ENCODE measurements at places on chromosomes 1 and 21. TPM values are rescaled to one million over a fixed set of nuclear protein-coding genes. Genes with fewer than 3 reads are reported as not detected.

Gene ARHGEF10L
- 20.4 TPM for total RNA-seq

DNA sequence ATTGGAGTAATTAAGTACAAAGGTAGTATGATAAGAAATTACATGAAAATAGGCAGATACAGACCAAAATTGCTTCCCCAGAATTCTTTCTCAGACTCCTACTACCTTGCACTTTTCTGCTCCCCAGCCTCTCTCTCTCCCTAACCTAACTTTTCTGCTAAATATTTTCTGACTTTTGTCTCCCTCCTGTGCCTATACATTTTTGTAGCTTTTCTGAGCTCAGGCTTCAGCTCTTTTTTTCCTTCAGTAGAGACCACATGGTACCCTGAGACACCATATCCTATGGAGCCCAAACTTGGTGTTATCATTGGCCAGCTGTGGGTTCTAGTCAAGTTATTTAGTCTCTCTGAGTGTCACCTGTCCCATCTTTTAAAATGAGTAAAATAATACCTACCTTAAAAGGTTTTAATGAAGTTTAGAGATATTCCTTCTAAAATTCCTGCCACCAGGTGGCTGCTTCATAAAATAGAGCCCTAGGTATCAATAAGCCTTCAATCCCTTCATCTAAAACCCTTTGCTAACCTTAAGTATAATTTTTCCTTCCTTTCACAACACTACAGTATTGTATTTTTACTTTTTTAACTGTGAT lies 237.6 kb upstream of the DUSP10 start:
- H3K27me3 ChIP-seq = peaks cover 8% of the 10 kb centered on the region
- no peaks in the 10 kb centered on the region for H3K4me1 ChIP-seq
- H3K36me3 ChIP-seq = no peaks in the 10 kb centered on the region
- no peak for DNase-seq
- H3K27ac ChIP-seq = no peak overlapping the region
- H3K4me3 ChIP-seq = no peak overlapping the region

GRCh38 chr1:31987135-31987619 lies 26.5 kb upstream of the KHDRBS1 start:
- H3K4me1 ChIP-seq = peaks cover 25% of the 10 kb centered on the region
- H3K27ac ChIP-seq = peak overlapping the region; percentile 10

- no peaks in the 10 kb centered on the region for H3K36me3 ChIP-seq
- DNase-seq = no peak
- no peaks in the 10 kb centered on the region for H3K27me3 ChIP-seq
These were observed 242.4 kb upstream of the GREM2 start for GRCh38 chr1:240854367-240854766.

DNA sequence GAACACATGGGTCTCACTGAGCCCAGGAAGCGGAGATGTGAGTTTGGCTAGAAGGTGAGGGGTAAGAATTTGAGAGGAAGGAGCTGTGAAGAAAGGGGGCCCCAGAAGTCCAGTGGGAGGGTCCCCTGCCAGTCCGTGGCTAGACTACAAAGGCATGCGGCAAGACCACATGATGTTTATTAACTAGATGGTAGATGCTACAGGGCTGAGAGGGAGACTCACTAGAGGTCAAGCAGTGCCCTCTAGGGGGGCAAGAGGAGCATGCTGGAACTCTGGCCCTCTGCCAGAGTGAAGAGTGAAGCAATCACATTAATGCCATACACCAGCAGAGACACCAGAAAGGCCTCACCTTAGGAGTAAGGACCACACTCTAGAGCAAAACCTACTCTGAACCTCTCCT lies 12.2 kb downstream of the KIAA0319L start:
- no peaks in the 10 kb centered on the region for H3K27me3 ChIP-seq
- H3K27ac ChIP-seq = no peak overlapping the region
- no peak for DNase-seq

Gene BEST4
- 0.23 TPM for total RNA-seq

Gene FCRL5
- total RNA-seq = not detected

DNA sequence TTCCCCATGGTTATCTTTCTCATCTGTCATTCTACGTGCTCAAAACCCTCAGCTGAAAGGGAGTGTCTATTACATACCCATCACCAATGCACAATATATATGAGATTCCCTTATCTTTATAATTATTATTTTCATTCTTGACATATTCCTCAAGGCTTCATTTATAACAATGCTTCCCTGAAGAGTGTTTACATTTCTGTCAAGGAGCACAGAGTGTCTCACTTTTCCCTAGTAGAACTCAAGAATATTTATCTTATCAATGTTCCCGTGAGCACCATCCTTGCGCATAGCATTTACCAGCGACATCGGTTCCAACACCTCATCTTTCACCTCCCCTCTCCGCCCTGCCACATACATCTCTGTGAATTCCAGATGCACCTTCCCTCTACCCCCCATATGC lies 250.6 kb downstream of the PLA2G4A start:
- no peaks in the 10 kb centered on the region for H3K4me1 ChIP-seq
- no peak for DNase-seq
- no peaks in the 10 kb centered on the region for H3K27me3 ChIP-seq
- peaks cover 4% of the 10 kb centered on the region for H3K36me3 ChIP-seq
- H3K4me3 ChIP-seq = no peak overlapping the region

Gene NECTIN4
- not detected for total RNA-seq

DNA sequence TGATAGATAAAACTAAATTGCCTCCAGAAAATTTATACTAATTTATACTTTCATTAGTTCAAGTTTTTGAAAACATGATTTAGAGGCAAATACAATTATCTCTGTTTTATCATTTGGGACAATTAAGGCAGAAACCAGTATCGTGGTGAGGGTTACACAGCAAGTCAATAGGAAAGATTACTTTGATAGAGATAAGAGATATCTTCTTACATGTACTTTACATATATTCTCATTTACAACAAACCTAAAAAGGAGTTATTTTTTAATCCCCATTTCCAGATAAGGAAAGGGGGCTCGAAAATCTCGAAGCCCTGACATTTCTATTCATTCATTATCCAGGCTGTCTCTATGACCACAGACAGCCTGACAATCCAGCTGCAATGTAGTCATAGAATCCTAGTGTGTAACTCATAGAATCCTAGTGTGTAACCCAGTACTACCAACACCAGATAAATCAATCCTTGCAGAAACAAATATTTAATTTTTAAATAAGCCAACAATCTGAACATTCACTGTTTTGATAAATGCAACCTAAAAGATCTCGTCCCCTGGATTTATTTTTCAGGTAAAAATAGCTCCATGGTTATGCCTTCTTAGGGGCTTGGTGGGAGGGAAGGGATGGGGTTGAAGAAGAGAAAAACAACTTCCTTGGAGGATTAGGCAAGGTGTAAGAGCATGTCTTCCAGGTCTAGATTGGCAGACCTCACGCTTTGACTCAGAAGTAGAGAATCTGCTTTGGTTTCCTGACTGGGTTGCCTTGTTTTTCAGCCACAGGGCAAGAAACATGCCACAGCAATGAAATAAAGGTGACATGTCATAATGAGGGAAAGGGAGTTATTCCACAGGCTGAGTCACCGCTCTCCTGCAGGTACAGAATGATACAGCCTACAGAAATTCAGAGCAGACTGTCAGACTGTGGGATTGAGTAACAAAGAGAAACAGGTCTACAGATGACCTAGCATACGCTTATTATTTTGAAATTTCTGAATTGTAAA lies 45.6 kb downstream of the IRF2BP2 start:
- H3K4me3 ChIP-seq = no peak overlapping the region
- H3K36me3 ChIP-seq = no peaks in the 10 kb centered on the region
- H3K27me3 ChIP-seq = no peaks in the 10 kb centered on the region
- no peak overlapping the region for H3K27ac ChIP-seq

- no peak overlapping the region for H3K27ac ChIP-seq
- no peak overlapping the region for H3K4me3 ChIP-seq
- H3K27me3 ChIP-seq = no peaks in the 10 kb centered on the region
These were observed 59.0 kb upstream of the BTG3 start for GRCh38 chr21:17671733-17672132.

DNA sequence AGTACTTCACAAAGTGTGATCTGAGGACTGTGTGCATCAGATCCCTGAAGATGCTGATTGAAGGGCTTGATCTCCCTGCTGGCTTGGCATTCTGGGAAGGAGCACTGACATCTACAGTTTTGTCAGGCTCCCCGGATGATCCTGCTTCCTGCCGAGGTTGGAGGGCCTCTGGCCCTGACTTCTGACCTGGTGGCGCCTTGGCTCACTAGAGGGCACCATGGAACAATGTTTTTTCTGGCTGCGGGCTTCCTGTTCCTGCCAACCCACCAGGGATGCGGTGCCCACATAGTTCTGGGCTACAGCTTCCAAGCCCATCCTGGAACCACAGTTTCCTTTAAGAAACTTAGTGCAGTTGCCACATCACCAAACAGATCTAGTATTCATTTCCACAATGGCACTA lies 38.8 kb upstream of the RASAL2 start:
- H3K27me3 ChIP-seq = no peaks in the 10 kb centered on the region
- peak; percentile 14 for DNase-seq
- peaks cover 40% of the 10 kb centered on the region for H3K4me1 ChIP-seq
- H3K4me3 ChIP-seq = no peak overlapping the region
- no peak overlapping the region for H3K27ac ChIP-seq

Gene ANKRD34A
- total RNA-seq = 1.2 TPM

- DNase-seq = no peak
- H3K27me3 ChIP-seq = no peaks in the 10 kb centered on the region
- H3K27ac ChIP-seq = peak overlapping the region; percentile 1
- peaks cover 19% of the 10 kb centered on the region for H3K4me1 ChIP-seq
- no peaks in the 10 kb centered on the region for H3K36me3 ChIP-seq
These were observed 148.0 kb downstream of the GALNT2 start for GRCh38 chr1:230215031-230215430.

DNA sequence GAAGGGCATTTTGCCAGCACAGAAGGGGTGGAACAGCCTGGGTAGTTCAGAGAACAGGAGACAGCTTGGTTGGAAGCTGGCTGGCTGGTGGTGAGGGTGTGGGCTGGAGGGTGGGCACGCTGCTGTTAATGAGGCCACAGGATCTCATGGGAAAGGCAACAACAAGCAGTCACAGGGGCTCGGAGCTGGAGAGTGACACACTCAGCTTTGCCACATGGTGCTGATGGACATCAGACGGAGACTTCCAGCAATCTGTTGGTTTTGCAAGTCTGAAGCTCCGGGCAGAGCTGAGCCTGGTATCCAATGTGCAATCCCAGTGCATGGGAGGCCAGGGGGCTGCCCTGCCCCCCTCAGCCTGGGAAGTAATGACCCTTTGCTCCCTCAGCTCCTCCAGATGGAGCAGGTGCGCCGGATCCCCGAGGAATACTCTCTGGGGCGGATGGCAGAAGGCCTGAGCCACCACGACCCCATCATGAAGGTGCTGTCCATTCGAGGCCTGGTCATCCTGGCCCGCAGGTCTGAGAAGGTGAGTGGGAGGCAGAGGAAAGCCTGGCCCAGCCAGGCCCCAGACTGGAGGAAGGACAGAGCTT lies 15.6 kb upstream of the TTC4 start:
- DNase-seq = no peak
- H3K4me3 ChIP-seq = no peak overlapping the region
- no peaks in the 10 kb centered on the region for H3K36me3 ChIP-seq
- H3K27me3 ChIP-seq = peaks cover 38% of the 10 kb centered on the region

DNA sequence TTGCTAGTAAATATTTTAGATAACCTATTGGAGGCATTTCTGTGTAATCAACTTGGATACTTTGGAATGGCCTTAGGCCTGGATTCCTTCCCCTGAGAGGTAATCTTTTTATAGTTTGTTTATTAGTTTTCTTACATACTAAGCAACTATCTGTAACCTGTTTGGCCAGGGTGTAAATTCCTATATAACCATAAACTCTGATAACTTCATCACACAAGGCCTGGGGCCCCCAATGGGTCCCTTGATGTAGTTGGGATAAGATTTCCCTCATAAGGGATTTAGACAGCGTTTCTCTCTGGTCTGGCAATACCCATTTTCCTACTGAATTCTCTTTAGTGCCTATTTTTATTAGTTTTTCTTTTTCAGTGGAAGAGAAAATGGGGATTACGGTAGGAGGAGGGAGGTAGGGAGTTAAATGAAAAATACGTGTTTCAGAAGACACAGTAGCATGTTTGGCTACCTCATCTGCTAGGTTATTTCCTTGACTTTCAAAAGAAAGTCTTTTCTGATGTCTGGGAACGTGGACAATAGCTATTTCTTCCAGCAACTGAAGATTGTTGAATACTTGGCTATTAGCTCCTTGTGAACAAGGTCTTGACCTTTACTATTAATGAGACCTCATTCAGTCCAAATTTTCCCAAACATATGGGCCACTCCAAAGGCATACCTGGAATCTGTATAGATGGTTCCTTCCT lies 7.4 kb upstream of the AADACL3 start:
- H3K4me3 ChIP-seq = no peak overlapping the region
- no peak for DNase-seq
- H3K27ac ChIP-seq = no peak overlapping the region
- H3K36me3 ChIP-seq = no peaks in the 10 kb centered on the region
- H3K4me1 ChIP-seq = peaks cover 2% of the 10 kb centered on the region

DNA sequence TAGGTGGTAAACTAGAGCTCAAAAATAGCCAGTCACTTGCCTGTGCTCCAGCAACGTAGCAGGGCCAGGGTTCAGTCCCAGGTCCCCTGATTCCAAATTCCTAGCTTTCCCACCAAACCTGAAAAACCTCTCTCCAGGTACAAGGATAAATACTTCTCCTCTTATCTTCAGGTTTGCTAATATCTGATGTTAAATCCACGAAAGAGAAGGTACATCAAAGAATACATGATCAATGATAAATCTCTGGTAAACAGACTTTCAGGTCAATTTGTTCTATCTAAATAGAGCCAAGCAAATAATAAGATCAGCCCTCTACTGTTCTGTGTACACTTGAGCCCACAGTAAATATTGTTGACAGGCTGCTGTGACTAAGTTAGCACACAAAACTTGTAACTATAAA lies 52.1 kb upstream of the AKT3 start:
- no peaks in the 10 kb centered on the region for H3K27me3 ChIP-seq
- H3K4me3 ChIP-seq = no peak overlapping the region
- H3K27ac ChIP-seq = peak overlapping the region; percentile 51
- peaks cover 26% of the 10 kb centered on the region for H3K4me1 ChIP-seq
- DNase-seq = no peak

DNA sequence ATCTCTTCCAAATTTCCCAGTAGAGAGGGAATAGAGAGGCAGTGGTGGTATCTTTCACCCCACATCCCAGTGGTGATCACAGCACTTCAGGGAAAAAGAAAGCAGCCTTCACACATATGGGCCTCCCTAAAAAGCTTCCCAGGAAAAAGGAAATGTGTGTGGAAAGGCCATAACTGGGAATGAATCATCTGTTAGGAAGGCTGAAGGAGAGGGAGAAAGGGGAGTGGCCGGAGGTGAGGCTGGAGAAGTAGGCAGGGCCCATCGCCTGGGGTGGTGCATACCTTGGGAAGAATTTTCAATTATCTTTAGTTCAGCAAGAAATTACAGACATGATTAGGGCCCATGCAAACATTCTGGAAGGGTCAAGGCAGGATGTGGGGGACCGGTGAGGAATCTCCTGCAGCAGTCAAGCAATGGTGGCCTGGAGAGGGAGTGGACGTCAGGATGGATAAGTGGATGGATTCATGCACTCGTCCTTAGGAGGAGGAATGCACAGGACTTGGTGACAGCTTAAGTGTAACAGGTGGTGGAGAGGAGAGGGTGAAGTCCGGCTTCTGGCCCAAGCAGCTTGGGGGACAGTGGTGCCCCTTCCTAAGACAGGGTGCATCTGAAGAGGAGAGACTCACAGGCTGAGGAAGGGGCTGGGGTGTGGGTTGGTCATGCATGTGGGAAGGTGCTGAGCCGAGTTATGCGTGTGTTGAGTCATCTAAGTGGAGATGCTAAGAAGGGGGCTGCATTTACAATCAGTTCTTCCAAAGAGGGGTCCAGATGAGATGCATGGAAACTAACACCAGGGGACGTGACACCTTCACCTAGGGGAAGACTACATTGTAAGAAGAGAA lies 17.9 kb downstream of the HIVEP3 start:
- DNase-seq = no peak
- no peaks in the 10 kb centered on the region for H3K36me3 ChIP-seq
- peaks cover 45% of the 10 kb centered on the region for H3K4me1 ChIP-seq
- H3K27me3 ChIP-seq = no peaks in the 10 kb centered on the region
- H3K4me3 ChIP-seq = no peak overlapping the region

All from neural crest cell (in vitro differentiated cells).